ENCODE measurements at places on chromosomes 1 and 21.

- no peak for DNase-seq
These were observed 32.2 kb downstream of the PADI6 start for GRCh38 chr1:17404034-17404684.

DNA sequence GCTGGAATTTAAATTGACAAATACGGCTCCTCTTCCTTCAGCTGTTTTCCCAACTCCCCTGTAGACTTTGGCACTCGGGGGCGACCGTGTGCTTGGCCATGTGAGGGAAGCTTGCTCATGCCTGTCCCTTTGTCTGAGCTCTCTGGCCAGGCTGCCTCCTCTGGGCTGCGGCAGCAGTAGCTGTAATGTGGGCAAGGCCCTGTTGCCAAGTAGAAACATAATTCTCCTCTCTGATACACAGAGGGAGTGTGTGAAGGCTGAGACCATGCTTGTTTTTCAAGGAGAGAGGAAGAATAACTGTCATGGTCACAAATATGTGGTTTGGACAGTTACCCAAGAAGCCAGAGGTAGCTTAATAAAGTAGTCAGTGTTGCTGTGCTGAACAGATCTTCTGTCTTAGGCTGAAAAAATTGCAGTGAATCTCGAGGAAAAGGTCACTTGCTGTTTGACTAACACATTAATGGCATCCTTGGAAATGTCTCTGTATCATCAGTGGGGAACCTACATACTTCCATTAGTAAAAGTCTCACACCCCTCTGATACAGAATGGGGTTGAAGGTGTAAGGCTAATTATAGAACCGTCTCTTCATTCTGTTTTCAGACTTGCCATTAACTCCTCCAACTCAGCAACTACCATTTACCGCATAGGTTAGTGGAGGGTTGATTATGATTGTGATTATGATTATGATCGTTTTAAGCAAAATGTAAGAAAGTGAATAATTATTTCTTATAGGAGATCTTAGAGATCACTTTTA is 94.6 kb downstream of the TGFB2 start:
- DNase-seq: no peak

DNA sequence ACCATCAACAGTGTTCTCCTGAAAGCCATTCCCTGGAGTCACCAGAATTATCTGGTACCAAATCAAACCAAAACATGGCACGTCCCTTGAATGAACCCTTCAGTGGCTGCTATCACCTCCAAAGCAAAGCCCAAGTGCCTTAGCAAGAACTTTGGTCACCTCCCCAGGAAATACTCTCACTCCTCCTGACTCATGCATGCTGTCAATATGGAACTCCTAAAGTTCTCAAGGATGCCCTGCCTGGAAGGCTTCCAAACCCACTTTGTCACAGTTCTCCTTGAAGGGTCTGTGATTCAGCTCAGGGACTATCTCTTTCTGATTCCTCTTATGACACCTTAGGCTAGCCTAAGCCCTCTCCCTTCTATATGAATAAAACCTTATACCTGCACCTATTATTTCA is 146.1 kb upstream of the RUNX1 start:
- DNase-seq: no peak

DNA sequence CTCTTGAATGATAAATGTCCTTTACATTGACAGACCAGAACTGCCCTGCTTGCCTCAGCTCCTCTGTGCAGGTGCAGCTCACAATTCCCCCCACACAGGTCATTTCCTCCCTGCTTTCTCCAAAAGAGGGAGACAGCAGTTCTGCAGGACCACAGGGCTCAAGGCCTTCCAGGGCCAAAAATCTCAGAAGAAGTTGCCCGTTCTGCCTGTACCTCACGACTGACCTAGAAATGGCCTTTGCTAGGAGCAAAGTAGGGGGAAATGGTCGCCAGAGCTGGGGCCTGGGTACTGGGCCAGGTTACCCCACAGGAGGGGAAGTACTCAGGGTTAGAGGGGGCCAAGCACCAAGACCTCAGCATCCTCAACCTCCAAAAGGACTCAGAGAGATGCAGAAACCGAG is 11.1 kb downstream of the RNU1-2 start:
- no peak for DNase-seq

GRCh38 chr1:237269938-237270337 is 228.0 kb downstream of the RYR2 start:
- DNase-seq: no peak

DNA sequence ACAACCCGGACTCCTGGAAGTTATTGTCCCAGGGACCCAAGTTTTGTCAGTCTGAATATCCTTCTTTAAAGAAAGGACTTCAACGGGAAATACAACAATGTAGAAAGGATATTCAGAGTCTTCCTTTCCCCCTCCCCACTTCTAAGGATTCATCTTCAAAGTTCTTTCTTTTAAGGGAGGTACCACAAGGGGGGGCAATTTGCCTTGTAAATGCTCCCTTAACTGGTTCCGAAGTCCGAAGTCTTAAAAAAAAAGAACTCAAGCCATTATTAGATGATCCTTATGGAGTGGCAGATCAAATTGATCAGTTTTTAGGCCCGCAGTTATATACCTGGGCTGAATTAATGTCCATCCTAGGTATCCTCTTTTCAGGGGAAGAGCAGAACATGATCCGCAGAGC is 47.0 kb downstream of the SERINC2 start:
- no peak for DNase-seq

DNA sequence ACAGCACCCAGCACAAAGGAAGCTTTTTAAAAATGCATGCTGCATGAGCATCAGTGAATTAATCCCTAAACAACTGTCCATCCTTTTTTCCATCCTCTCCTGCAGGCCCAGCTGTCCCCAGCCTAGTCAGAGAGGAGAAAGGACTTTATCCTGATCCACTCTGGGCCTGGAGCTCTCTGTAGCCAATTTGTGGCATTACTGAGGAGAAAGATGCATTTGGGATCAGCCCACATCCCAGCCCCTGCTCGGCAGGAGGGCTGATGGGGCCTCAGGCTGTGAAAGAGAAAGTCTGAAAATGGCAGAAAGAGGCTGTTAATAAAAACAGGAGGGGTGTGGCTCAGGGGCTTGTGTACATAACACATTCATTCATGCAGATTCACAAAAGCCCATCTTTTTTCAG is 37.5 kb upstream of the ATP2B4 start:
- no peak for DNase-seq

DNA sequence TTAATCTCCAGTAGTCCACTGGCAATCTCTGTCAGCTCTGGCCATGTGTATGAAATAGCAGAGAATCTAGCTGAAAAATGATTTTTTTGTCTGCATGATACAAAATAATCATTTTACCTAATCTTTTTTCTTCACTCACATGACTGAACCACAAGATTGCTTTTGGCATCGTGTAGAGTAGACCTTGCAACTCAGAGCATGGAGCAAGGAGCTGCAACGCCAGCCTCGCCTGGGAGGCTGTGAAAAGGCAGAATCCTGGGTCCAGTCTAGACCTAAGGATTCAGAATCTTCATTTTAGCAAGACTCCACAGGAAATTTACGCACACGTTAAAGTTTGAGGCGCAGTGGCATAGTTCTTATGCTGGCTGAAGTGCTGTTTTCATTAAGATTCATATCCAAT is 40.2 kb downstream of the TOMM20 start:
- DNase-seq: no peak

DNA sequence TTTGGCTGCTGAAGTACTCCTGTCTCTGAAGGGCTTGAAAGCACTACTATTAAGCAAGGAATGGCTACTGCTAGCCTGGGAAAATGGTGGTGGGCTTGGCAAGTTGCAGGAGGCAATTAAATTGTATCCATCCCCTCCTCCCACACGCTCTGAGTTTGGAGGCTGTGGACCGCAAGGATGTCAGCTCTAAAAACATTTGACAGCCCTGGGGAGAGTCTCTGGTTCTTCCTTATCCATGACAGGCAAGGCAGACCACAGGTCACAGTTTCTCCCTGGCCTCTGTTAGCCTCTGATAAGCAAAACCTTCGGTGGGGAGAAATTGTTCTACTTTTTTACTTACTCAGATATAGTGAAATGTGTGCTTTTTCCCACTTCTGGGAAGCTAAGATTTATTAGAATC is 46.6 kb downstream of the S1PR1 start:
- DNase-seq: no peak

- DNase-seq: no peak
These were observed 987 bp downstream of the MED8 start for GRCh38 chr1:43388613-43389012.

- DNase-seq: no peak
These were observed 211.1 kb downstream of the DUSP10 start for GRCh38 chr1:221530791-221531190.

GRCh38 chr21:27674041-27674615 is 707.2 kb upstream of the ADAMTS5 start:
- no peak for DNase-seq

DNA sequence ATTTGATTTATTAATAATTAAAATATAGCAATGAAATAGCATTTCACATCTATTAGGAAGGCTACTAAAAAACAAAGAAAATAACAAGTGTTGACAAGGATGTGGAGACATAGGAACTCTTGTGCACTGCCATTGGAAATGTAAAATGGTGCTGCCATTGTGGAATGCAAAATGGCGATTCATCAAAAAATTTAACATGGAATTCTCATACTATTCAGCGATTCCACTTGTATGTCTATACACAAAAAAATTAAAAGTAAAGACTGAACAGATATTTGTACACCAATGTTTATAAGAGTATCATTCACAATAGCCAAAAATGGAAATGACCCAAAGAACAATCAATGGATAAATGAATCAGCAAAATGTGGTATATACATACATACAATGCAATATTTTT is 101.3 kb upstream of the S1PR1 start:
- DNase-seq: no peak

GRCh38 chr1:10608690-10609089 is 133.9 kb downstream of the PEX14 start:
- DNase-seq: no peak

DNA sequence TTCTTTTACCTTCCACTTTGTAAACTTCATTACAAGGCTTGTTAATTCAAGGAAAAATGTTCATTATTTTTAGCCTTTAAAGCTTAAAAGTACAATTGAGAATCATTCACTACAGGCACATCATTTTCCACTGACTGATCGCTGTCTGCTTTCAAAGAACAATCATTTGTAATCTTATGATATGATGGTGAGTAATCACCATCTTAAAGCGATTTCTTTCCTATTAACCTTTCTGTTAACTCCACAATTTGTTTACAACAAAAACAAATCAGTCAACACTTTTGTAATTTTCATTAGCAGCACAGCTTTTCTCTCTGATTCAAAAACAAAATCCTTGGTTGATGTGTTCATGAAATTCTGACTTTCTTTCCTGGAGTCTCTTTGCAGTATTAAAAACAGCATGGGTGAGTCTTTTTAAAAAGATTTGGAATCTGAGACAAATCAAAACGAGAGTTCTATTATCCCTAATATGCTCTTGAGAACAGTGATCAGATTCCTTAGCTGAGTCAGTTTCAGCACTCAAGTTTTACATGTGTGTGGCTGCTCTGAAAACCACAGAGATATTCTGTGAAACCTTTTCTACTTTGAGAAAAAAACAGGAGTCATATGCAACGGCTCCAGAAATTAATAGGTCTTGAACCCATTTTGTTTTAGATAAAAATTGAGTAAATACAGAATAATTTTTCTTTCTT is 145.8 kb upstream of the TMPRSS15 start:
- DNase-seq: no peak

DNA sequence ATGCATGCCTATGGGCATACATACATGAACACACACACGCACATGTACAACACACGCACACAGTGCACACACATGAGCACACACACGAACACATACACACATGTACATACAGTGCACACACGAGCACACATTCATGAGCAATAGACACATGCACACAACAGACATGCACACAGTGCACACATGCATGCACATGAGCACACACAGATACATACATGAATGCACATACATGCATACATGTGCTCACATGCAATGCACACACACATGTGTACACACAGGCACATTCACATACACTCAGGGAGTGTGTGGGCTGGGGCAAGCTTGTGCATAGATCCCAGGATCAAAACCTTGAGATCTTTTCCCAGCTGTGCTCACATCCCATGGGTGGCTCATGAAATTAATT is 18.9 kb downstream of the CRYAA start:
- no peak for DNase-seq

GRCh38 chr1:63545780-63546179 is 22.5 kb downstream of the EFCAB7 start:
- no peak for DNase-seq

DNA sequence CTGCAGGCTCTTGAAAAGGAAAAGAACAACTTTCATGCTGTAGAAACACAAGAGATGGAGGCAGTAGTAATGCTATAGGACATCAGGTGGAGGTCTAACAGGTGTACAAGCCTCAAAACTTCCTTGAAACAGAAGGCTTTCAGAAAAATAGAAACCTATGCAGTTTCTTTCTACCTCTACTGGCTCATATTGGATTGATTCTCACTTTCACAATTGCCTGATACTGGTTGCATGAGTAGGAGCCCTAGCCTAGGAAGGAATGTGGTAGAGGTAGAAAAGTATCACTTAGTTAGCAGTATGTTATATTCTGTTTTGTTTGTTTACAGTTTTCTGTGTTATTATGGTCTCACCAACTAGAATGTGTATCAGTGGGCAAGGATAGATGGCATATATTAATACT is 175.4 kb upstream of the GORAB start:
- no peak for DNase-seq

- no peak for DNase-seq
These were observed 23.4 kb downstream of the ARHGEF19 start for GRCh38 chr1:16189003-16189402.

DNA sequence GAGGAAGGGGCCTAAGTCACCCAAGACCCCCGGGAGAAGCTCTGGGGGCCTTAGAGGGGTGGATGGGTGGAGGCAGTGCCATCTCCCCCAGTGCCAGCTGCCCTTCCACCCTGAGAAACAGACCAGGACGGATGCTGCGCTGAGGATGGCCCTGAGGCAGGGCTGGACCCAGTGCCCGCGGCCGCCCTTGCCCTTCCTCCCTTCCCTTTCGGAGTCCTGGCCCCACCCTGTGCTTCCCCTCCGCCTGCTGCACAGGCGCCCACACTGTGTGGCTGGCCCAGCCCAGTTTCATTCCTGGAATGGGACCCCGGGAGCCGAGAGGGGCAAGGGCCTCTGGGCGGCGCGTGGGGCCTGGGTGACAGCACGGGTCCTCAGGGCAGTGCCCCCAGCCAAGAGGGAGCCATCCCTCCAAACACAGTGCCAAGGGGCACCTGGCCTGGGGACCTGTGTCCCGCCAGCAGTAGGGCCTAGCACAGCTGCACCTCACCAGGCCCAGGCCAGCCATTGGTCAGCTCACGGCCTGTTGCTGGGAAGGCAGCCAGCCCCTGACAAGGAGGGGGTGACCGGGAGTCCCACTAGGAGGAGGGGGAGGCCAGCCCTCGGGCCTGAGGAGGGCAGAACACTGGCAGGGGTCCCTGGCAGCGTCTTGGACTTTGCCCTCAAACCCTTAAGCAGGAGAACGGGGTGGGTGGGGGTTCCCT is 13.4 kb upstream of the SKI start:
- peak; percentile 29 for DNase-seq

- DNase-seq: no peak
These were observed 363.9 kb upstream of the PROX1 start for GRCh38 chr1:213623862-213624261.

DNA sequence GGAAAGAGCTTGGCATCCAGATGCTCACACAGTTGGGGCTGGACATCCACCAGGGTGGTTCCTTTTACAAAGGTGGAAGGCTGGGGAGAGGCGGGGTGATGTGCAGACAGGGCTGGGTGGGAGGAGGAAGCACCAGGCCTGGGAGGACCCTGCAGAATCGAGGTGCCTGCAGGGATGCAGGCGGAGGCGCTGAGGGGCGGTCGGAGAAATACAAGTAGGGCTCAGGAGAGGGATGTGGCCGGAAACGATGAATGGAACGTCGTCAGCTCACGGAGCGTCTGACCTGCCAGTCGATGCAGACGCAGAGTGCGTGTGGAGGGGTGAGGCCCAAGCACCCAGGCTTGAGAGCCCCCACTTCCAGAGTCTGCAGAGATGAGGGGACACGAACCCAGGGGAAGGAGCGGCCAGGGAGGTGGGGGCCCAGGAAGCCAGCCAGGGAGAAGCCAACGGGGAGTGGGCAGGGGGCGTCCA is 63.4 kb downstream of the TRIM11 start:
- DNase-seq: no peak
